ENCODE measurements at places on chromosomes 6 and 20.
A peak's percentile ranks its signal among the peaks of the same experiment; 100 is the strongest.

DNA sequence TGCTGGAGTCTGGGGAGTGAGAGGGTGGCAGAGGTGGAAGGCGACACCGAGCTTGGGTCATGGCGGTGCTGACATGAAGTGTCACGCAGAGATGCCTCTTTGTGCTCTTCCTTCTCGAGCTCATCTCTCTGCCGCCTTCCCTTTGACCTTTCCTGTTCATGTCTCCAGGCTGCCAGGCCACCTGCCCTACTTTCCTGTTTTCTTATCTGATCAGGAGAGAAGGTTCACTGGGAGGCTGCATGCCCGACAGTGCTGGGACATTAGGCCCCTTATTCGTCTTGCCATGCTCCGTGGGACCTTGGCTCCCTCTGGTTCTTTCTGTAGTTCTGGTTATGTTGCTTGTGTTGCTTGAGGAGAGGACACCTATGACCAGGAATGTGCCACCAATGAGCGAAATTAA is 33.2 kb downstream of the CST8 start:
- no peak for DNase-seq

GRCh38 chr6:70797625-70798024 is 129.9 kb downstream of the SMAP1 start:
- DNase-seq = no peak

- no peak for DNase-seq
Measured at GRCh38 chr6:100453701-100454521, 10.8 kb downstream of the SIM1 start.

DNA sequence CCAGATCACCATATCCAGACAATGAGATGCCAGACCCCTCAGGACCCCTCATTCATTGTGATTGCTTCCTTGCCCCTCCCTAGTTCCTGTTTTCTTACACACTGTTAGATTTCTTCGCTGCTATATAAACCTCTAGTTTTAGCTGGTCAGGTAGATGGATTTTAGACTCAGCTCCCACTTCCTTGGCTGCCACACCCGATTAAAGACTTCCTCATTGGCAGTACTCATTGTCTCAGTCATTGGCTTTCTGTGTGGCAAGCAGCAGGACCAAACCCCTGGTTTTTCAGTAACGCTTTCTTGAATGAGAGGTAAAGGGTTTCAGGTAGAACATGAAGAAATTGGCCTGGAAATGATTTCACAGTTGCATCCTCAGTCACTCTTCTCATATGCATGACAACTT is 47.9 kb downstream of the QRSL1 start:
- DNase-seq = no peak

DNA sequence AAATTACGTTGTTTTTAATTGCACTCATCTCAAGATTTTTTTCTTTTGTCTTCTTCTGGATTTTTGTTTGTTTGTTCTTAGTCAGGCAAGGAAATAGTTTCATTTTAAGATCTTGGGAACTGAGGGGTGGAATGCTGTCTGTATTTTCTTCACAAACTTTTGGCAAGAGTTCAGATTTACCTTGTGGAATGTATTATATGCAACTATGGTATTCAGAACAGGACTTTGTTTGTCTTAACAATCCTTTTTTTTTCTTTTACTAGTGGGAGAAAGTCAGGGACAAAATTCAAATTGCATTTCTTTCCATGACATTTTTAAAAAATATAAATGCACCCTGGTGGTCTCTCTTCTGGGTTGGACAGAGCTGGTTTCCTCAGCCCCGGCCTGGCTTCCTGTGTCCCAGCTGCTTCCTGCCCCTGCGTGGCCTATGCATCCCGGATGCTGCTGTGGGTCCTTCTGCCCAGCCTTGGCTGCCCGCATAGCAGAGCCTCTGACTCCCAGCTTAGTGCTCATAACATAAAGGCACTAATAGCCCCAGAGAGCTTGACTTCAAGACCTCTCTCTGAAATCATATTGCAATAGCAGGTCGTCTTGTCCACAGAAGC is 520.7 kb downstream of the QKI start:
- no peak for DNase-seq

GRCh38 chr20:63774306-63774705 is 34.7 kb downstream of the SLC2A4RG start:
- no peak for DNase-seq

GRCh38 chr6:38218235-38218634 is 398.7 kb downstream of the ZFAND3 start:
- no peak for DNase-seq

DNA sequence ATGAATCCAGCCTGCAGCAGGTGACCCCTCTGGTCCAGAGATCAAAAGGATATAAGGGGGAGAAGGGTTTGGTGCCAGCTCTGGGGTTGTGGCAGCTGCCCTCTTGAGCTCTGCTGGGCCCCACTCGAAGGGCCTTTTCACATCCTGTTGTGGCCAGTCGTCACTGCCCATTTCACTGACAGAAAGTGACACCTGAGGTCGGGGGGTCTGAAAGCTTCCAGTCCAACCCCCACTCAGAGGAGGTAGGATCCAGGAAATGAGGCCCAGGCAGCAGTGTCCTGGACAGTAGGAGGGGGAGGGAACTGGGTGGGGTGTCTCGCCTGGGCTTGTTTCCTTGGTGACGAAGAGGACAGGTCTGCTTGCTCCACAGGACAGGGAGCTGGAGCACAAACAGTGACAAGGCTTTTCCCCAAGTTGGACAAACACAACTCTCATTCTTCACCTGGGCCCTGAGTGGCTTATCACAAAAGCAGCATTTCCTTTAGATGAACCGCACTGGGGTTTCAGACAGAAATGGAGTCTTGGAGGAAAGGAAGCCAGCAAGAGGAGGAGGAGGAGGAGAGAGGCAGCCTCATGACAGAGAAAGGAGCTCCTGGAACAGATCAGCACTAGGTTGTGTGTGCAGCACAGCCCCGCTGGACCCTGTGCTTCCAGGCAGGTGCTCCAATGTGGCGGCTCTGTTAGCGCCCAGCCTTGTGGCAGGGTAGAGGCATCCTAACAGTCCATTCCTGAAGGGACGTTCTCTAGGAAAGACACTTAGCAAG is 11.0 kb downstream of the FRS3 start:
- DNase-seq = no peak

DNA sequence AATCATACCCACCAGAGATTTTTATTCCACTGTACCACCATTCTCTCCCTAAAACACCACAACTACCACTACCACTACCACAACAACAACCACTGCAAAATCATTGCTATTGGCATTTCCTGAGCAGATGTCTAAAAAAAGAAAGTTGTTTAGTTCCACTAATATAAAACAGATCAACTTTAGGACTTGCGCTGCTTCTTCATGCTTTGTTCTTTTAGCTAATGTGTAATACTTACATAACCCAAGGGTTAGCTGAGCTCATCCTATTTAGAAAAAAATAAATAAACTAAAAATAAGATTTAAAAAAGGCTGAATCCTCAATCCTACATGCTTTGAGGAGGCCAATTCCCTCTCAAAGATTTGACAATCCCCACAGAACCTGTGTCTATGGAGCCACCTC is 11.4 kb downstream of the IYD start:
- DNase-seq = no peak

- DNase-seq = no peak
Measured at GRCh38 chr6:118896339-118897136, 2.6 kb downstream of the ASF1A start.

GRCh38 chr6:152143359-152143758 is 335.9 kb downstream of the ESR1 start:
- no peak for DNase-seq

GRCh38 chr6:155177363-155177961 is 86.4 kb upstream of the CLDN20 start:
- DNase-seq = peak; percentile 65

DNA sequence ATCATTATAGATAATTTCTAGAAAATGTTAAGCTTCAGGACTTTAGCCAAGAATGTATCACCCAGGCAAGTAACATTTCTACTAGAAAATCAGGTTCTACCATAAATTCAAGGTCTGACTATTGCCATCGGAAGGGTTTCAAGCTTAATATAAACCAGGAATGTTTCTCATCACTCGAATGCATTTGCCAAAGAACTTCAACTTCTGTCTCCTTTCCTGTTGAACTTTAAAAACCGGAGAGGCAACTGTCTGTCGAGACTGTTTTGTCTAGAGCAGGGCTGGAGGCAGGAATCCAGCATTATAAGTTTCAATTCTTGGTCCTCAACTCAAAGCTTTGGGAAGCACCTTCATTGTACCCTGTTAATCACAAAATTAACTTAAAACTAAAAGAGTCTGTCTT is 264.7 kb downstream of the ZNF217 start:
- DNase-seq = no peak

DNA sequence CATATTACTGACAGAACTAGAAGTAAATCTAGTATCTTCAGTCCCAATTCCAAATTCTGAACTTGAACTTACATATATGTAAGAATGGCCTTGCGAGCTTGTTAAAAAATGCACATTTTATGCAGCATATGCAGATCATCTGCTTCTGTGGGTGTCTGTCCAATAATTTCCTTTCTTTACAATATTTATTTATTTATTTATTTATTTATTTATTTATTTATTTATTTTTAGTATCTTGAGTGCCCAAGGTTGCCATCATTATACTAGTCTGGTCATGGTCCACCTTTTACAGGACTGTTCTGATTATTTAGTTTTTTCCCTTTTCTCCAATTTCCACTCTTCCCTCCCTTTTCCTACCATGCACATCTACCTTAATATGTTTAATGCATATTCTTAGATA is 528.4 kb downstream of the COL12A1 start:
- no peak for DNase-seq

DNA sequence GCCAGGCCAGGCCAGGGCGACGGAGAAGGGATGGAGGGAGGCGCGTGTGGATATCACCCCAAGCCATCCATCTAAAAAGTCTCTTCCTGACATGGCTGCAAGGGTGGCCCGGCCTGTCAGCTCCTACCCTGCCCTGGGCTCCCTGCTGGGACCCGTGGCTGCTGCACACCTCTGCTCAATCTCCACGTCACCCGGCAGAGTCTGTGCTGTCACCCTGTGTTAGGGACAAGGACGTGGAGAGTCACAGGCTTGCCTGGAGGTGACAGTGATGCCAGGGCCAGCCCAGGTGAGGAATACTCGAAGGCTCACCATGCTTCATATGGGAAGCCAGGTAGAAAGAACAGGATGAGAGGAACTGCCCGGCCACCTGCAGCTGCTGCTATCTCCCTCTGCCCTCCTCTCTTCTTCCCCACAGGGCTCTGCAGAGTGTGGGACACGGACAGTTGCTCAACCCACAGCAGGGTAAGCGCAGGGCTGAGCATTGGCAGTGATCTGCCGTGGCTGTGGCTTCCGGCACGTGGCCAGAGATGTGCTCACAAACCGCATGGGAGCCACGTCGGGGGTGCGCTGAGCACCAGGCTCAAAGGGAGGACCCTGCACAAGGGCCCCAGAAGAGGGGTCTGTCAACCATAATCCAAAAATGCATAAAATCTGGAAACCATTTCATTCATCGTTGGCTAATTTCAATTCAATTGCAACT is 214.3 kb downstream of the DLL1 start:
- no peak for DNase-seq

- no peak for DNase-seq
Measured at GRCh38 chr6:6386010-6386409, 65.5 kb upstream of the F13A1 start.

GRCh38 chr6:43623880-43624785 is 4.9 kb downstream of the GTPBP2 start:
- DNase-seq = no peak

DNA sequence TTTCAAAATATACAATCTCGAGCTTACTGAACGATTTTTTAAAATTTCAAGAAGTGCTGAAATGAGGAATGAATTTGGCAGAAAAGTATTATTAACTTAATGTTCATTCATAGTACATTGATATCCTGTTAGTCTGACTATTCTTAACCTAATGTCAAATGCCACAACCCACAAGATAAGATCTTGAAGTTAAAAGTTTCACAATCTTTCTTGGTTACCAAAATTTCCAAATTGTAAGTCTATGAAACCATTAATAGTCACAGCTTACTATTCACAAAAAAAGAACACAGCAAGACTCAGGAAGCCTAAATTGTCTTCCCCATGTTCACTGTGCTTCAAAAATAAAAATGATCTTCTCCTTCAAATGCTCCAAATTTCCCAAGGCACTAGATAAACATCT is 71.3 kb downstream of the HACE1 start:
- DNase-seq = no peak

GRCh38 chr6:7419065-7419464 is 29.5 kb downstream of the RIOK1 start:
- no peak for DNase-seq

GRCh38 chr20:17827759-17828559 is 128.2 kb downstream of the BANF2 start:
- DNase-seq = no peak

- DNase-seq = no peak
Measured at GRCh38 chr20:5221061-5221430, 94.2 kb downstream of the CDS2 start.

- DNase-seq = no peak
Measured at GRCh38 chr6:131655951-131656350, 18.8 kb downstream of the ENPP3 start.

DNA sequence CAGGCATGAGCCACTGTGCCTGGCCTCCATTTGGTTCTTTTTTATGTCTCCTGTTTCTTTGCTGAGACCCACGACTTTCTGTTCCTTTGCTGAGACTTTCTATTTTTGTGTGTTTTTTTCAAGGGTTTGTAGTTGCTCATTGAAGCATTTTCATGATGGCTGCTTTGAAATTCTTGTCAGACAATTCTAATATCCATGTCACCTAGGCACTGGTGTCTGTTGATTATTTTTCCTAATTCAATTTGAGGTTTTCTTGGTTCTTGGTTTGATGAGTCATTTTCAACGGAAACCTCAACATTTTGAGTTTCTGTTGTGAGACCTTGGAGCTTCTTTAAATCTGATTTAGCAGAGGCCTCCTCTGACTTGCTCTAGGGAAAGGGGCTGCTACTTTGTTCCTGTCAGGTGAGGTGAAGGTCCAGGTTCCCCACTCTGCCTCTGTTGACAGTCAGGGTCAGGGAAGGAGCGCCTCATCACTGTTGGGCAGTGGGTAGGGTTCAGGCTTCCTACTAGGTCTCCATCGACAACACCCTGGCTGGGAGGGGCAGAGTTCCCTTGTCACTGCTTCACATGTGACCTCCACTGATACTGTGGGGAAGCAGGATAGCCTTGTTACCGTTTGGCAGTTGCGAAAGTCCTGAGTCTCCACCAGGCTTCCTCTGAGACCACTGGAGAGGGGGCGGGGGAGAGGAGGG is 67.2 kb upstream of the RNF24 start:
- no peak for DNase-seq

Data from neural crest cell (in vitro differentiated cells).